Motor neuron (in vitro differentiated cells): ENCODE measurements at places on chromosomes 1 and 21. TPM values are rescaled to one million over a fixed set of nuclear protein-coding genes. Genes with fewer than 3 reads are reported as not detected.

DNA sequence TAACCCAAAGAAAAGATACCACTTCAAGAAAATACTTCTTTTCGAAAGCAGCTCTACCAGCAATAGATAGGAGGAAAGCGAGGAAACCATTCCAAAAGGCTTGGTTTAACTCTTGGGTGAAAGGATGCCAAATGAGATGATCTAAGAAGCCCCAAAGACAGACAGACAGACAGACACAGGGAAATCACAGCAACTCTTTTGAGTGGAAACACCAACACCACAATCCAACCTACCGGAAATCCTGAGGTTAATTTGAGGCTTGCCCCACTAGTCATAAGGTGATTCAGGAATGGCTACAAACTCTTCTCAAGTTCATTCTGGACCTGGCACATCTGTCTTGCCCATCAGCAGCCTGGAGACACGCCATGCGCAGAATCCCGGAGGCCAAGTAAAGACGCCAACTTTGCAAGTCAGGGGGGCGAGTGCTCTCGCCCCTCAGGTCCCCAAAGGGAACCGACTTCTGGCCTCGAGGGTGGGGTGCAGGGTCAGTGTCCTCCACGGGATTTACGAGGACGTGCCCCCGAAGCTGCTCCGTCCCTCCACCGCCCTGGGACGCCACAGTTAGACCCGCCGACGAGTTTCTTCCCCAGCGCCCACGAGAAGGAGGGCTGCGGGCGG lies 778 bp downstream of the EVI5 start:
- no peak for ATAC-seq

- ATAC-seq = no peak
Observed at GRCh38 chr1:37807220-37807554, 403 bp upstream of the C1orf122 start.

- peak; percentile 30 for ATAC-seq
Observed at GRCh38 chr1:210516697-210517459, 188.2 kb downstream of the HHAT start.

DNA sequence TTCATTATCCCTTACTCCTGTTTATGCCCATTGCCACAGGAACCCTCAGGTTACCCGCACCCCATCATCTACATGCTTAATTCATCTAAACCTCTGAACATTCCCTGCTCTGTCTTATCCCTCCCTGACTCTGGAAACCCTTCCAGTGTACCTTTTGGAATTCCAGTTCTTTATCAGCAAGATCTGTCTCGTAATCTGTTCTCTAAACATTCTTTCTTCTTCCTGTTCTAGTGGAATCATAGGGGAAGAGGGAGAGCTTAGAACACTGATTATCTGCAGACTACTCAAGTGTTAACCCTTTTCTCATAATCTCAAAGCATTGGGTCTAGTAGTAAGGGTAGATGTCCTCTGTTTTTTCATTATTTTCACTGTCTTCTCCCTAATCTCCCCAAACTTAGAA lies 159.8 kb downstream of the PIK3R3 start:
- no peak for ATAC-seq

GRCh38 chr1:231383159-231383860 lies 38.8 kb downstream of the EGLN1 start:
- ATAC-seq = no peak

GRCh38 chr21:36044056-36044455 lies 16.3 kb downstream of the SETD4 start:
- no peak for ATAC-seq

DNA sequence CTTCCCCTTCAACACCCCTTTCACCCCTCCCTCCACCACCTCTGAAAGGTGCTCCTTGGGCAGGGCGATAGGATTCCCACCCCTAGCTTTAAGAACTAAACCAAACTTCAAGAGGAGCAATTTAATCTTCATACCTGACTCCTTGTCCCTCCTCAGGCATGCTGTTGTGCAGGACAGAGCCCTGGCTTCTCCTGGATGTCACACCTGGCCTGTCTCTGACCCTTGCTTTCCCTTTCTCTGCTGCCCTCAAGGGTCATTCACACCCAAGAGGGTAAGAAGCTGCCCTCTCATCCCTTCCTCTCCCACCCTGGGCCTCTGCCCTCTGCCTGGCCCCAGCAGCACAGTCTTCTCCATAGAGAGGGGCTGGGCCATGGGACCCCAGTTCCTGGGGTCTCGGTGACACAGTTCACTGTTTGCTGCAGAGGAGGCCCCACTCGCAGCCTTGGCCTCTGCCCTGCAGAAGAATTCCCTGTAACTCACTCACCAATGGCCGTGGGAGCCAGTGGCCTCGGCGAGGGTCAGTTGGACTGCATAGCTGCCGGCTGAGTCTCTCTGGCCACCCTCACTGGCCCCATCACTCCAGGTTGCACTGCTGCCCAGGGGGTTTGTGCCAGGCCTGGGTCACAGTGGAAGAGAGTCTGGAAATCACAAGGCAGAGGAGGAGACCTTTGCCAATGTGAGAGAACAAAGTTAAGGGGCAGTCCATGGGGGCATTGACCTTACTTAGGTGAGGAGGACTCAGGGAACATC lies 28.4 kb upstream of the LHX4 start:
- ATAC-seq = no peak

Gene GRIK3
- total RNA-seq = 20.1 and 22.2 TPM in 2 replicates

GRCh38 chr1:158154501-158154900 lies 26.2 kb upstream of the CD1D start:
- no peak for ATAC-seq

GRCh38 chr1:229209386-229209785 lies 61.5 kb upstream of the RAB4A start:
- no peak for ATAC-seq

Gene PLA2G4A
- 30.4 and 31.1 TPM in 2 replicates for total RNA-seq

DNA sequence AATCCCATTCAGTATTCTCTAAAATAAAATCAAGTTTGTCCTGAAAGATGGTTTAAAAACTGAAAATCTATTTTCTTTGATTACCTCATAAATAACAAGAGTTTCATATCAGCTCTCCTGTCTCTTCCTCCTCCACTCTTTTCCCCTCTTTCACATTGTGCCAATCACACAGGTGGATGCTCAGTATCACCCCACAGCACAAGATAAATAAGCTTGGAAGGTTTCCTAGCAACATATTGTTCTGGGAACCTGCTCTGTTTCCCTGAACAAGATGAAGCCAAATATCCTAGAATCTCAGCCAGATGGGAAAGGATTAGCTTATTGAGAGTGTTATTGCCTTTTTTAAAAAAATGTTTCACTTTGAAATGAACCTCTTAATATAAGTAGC lies 45.7 kb upstream of the CACYBP start:
- ATAC-seq = peak; percentile 88

Gene SYCP1
- total RNA-seq = not detected in 2 replicates

DNA sequence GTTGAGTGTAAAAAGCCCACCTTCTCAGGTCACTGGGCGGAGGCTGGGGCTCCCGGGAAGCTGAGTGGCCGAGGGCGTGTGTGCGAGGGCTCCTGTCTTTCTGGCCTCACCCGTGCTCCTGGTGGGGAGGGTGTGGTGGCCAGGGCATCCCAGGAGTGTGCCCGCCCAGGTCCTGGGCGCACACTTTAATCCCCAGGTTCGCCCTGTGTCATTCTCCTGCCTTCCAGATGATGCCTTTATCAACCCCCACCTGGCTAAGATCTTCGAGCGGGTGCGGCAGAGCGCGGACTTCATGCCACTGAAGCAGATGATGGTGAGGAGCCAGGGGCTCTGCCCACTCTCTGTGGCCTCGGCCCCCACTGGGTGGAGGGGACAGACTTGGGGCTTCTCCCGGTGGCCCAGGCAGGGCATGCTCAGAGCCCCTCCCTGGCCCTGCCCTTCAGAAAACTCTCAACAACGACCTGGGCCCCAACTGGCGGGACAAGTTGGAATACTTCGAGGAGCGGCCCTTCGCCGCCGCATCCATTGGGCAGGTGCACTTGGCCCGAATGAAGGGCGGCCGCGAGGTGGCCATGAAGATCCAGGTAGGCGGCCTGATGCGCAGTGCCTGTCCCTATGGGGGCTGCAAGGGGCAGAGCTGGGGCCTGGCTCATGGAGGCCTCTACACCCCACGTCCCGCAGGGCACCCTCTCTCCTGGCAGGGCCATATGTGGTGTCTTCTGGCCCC lies 42.5 kb downstream of the COQ8A start:
- ATAC-seq = no peak

GRCh38 chr1:14921057-14921456 lies 232.5 kb upstream of the TMEM51 start:
- no peak for ATAC-seq

Gene SERINC2
- total RNA-seq = 1.6 and 1.9 TPM in 2 replicates

Gene LRRC3
- total RNA-seq = 3.0 and 3.3 TPM in 2 replicates

- no peak for ATAC-seq
Observed at GRCh38 chr1:67597336-67597735, 87.7 kb upstream of the GADD45A start.

Gene PPP1R12B
- total RNA-seq = 13.2 and 18.6 TPM in 2 replicates

Gene NEK2
- total RNA-seq = 2.4 and 3.8 TPM in 2 replicates

Gene SH3BGR
- 19.3 and 33.8 TPM in 2 replicates for total RNA-seq

GRCh38 chr1:26288311-26288941 lies 8.5 kb downstream of the SH3BGRL3 start:
- no peak for ATAC-seq

DNA sequence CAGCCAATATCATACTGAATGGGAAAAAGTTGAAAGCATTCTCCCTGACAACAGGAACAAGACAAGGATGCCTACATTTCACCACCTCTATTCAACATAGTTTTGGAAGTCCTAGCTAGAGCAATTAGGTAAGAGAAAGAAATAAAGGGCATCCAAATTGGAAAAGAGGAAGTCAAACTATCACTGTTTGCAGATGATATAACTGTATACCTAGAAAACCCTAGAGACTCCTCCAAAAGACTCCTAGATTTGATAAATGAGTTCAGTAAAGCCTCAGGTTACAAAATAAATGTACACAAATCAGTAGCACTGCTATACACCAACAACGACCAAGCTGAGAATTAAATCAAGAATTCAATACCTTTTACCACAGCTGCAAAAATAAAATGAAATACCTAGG lies 171.3 kb upstream of the HP1BP3 start:
- ATAC-seq = no peak

GRCh38 chr1:207801819-207802218 lies 50.0 kb downstream of the CD46 start:
- no peak for ATAC-seq

GRCh38 chr1:84434081-84434769 lies 35.9 kb downstream of the DNASE2B start:
- no peak for ATAC-seq

DNA sequence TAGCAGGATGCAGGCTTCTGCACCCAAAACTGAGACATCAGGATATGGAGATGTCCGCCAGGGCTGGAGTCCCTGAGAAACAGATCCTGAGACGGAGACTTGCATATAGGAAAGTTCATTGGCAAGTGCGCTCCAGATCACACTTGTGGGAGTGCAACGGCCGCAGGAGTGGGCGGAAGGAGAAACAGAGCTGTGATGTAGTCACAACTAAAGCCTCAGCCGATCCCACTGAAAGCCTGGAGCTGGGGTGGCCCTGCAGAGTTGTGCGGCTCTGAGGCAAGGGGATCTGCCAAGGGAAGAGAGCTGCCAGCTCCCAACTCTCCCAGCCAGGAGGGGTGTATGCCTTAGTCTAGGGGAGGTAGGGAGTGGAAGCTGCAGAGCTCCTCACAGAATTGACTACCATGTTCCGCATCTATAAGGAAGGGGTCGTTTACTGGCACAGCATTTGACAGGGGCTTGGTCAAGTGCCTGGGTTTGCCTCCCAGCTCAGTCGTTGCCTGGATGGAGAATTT lies 42.1 kb upstream of the PLA2G2C start:
- no peak for ATAC-seq

DNA sequence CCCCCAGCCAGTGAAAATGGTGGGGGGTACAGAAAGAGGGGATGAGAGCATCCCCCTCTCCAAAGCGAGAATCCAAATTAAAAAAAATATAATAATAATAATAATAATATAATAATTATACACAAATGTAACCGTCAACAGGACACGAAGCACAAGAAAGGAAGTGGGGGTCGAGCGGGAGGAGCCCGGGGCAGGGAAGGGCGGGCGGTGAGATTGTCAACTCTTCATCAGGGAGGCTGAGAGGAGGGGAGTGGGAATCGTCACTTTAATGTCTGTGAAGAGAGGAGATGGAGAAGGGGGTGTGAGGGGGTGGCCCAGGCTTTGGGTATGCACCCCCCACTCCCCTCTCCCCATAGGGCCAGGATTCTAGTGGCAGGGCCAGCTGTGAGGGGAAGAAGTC lies 33.2 kb downstream of the MEF2D start:
- no peak for ATAC-seq

Gene SDC3
- 165 and 181 TPM in 2 replicates for total RNA-seq

GRCh38 chr21:21547368-21547953 lies 549.3 kb downstream of the NCAM2 start:
- ATAC-seq = no peak

GRCh38 chr1:78286686-78287085 lies 204.1 kb upstream of the PTGFR start:
- ATAC-seq = no peak

Gene CD34
- 0.20 and 0.22 TPM in 2 replicates for total RNA-seq

- ATAC-seq = no peak
Observed at GRCh38 chr21:44865561-44866280, 7.8 kb downstream of the PTTG1IP start.

GRCh38 chr1:82064691-82065090 lies 264.0 kb downstream of the ADGRL2 start:
- ATAC-seq = no peak

DNA sequence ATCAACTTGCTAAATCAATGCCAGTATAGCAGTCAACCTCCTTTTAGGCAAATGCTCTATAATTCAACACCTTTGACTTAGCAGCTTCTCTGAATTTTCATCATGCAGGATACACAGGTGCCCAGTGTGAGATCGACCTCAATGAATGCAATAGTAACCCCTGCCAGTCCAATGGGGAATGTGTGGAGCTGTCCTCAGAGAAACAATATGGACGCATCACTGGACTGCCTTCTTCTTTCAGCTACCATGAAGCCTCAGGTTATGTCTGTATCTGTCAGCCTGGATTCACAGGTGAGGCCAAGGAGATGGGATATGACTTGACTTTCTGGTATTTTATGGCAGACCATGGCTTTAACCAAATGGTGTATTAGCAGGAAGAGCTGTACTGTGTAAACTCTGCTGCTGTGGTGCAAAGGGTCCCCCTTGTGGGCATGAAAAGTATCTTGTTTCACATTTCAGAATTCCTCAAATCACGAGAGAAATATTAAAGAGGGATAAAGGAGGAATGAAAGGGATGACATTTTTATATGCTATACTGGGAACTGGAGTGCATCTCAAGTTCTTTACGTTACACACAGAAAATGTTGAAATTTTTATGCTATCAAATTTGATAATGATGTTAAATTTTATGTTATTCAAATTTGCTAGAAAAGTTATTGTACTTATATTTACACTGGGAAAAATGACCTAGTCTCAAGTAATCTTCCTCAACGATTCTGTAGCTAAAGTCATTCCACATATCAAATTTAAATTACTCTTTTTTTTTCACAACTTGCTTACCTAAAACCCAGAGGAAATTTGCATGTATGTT lies 88.9 kb downstream of the CRB1 start:
- ATAC-seq = peak; percentile 60

Gene UBXN10
- total RNA-seq = 1.4 and 1.5 TPM in 2 replicates

DNA sequence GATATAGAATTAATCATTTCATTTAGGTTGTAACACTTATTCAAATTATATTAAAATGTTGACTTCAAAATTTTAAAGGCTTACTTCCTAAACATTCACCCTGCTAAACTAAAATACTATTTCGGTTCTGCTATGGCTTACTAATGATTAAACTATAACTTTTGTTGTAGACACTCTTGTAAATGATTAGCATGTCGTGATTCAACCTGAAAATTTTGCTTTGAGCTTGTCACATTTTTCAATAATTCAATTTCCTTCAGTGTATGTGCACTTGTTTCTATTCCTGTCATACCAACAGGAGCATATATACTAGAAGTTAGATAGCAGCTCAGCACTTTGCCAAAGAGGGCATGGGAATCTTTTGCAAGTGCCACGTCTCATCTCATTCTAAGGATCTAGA lies 1018.8 kb downstream of the AMY1C start:
- ATAC-seq = no peak

- no peak for ATAC-seq
Observed at GRCh38 chr1:36327421-36328087, 4.1 kb upstream of the EVA1B start.
